RPMI7951 (cell line): ENCODE measurements at places on chromosomes 5 and 9. TPM values are rescaled to one million over a fixed set of nuclear protein-coding genes. Genes with fewer than 3 reads are reported as not detected.

Gene CRHBP
- total RNA-seq = 0.29 and 0.60 TPM in 2 replicates

Gene TAF11L10
- not detected in 2 replicates for total RNA-seq

Gene NPDC1
- total RNA-seq = 0.60 and 1.6 TPM in 2 replicates

Gene UTP15
- total RNA-seq = 14.7 and 19.0 TPM in 2 replicates

Gene CACFD1
- total RNA-seq = 2.4 TPM in 2 replicates

Gene CDC14B
- total RNA-seq = 14.0 and 15.5 TPM in 2 replicates

Gene KCNV2
- not detected in 2 replicates for total RNA-seq

Gene PCDHGA2
- total RNA-seq = 6.8 and 7.0 TPM in 2 replicates

Gene SCAI
- 3.1 and 3.5 TPM in 2 replicates for total RNA-seq

Gene LCN15
- not detected in 2 replicates for total RNA-seq

Gene HINT1
- 434 and 451 TPM in 2 replicates for total RNA-seq

Gene HMGCR
- total RNA-seq = 28.4 and 33.9 TPM in 2 replicates

Gene STPG3
- not detected in 2 replicates for total RNA-seq

Gene ARHGEF37
- total RNA-seq = 0.24 and 0.29 TPM in 2 replicates
